ENCODE measurements at places on chromosomes 3 and 15.

- no peak for DNase-seq
These were observed 7.7 kb downstream of the SKIC8 start for GRCh38 chr15:78291698-78292097.

- no peak for DNase-seq
These were observed 377.7 kb upstream of the RBMS3 start for GRCh38 chr3:28903171-28903601.

DNA sequence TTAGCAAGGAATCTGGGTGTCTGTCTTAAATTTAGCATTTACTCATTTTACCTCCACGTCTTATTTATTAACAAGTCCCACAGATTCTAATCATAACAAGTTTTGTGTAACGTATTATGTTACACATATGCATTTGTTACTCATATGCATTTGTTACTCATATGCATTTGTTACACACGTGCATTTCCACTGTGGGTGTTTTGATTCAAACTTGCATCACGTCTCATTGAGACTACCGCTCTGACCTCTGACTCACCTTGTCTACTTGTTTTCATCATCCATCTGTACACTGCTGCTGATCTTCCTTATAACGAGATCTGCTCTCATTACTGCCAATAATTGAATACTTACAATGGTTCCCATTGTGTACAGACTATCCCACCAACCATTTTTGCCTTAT lies 1141.4 kb downstream of the TBL1XR1 start:
- no peak for DNase-seq

DNA sequence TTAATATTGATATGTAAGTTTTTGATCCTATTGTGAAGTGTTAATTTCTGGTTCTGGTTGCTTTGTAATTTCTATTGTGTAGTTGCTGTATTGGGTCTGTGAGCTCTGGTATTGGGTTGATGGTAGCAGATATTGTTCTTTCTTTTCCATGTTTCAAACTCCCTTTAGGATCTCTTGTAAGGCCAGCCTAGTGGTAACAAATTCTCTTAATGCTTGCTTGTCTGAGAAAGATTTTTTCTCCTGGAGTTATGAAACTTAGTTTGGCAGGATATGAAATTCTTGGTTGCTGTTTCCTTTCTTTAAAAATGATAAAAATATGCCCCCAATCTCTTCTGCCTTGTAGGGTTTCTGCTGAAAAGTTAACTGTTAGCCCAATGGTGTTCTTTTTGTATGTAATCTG lies 268.6 kb upstream of the PLSCR5 start:
- DNase-seq, result no peak

GRCh38 chr3:45468326-45468725 lies 80.0 kb downstream of the LARS2 start:
- no peak for DNase-seq

DNA sequence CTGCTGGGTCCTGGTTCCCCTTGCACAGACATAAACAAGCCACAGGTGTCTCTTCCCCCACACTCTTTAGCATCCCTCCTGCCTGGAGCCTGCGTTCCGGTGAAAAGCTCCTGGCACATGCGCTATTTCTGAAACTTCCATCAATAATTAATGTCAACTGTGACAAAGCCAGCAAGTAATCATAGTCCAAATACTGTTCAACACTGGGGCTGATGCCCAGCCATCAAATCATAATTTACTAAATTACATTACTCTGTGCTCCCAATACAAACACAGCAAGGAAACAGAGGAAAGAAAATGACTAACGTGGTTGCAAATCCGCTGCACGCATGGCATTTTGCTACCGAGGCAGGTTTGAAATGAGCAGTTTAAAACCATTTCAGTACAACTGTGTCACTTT lies 294.7 kb downstream of the ERC2 start:
- DNase-seq, result no peak

GRCh38 chr15:59290295-59291212 lies 82.1 kb downstream of the MYO1E start:
- no peak for DNase-seq

DNA sequence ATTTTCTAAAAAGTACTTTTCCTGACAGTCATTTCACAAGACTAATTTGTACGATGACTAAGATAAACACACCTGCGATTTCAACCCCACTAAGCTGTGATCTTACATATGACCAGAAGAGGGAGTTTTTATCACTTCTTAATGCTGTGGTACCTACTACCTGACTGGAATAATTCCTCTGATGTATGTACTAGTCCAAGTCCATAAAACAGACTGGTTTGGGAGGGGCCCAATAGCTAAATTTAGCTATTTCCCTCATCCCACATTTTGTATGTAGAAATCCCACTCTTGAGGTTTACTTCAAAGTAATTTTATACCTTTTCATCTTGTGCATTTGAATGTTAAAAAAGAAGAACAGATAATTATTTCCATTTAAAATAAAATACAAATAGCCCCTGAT lies 49.7 kb upstream of the SCAANT1 start:
- DNase-seq, result no peak

DNA sequence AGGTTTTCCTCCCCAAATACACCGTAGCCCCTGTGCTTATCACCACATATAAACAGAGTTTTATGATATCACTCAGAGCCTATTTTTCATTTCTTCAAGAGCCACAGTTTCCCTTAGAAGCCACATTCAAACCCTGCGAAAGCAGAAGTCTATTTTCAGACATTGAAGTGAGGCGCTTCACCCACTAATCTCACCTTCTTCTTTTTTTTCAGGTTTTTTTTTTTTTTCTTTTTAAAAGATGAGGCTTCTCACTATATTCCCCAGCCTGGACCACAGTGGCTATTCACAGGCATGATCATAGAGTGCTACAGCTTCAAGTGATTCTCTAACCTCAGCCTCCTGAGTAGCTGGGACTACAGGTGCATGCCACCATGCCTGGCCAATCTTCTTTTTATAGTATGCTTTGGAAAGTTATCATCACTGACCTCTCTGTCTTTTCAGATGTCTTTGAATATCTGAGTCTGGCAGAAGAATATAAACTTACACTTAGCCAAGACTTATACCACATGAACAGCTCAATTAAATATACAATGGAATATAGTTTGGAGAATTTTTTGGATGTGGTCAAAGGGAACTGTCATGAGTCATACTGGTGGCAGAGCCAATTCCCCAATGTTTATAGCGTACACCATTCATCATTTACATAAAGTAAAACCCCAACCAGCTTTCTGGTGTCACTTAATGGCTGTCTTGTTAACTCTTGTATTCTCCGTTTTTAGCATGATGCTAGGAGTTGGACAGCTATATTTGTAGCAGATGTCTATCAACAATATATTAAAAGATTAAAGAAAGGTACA lies 59.7 kb upstream of the CCDC50 start:
- no peak for DNase-seq

- DNase-seq, result no peak
These were observed 17.4 kb downstream of the SUSD5 start for GRCh38 chr3:33201195-33201594.

- DNase-seq, result no peak
These were observed at the start of gene RASSF1 for GRCh38 chr3:50340448-50341329. RASSF1 (minus strand) TSS chr3:50340836; CDS start chr3:50340805, 31 bp downstream.

- DNase-seq, result no peak
These were observed 350.4 kb downstream of the CLSTN2 start for GRCh38 chr3:140285380-140285779.

DNA sequence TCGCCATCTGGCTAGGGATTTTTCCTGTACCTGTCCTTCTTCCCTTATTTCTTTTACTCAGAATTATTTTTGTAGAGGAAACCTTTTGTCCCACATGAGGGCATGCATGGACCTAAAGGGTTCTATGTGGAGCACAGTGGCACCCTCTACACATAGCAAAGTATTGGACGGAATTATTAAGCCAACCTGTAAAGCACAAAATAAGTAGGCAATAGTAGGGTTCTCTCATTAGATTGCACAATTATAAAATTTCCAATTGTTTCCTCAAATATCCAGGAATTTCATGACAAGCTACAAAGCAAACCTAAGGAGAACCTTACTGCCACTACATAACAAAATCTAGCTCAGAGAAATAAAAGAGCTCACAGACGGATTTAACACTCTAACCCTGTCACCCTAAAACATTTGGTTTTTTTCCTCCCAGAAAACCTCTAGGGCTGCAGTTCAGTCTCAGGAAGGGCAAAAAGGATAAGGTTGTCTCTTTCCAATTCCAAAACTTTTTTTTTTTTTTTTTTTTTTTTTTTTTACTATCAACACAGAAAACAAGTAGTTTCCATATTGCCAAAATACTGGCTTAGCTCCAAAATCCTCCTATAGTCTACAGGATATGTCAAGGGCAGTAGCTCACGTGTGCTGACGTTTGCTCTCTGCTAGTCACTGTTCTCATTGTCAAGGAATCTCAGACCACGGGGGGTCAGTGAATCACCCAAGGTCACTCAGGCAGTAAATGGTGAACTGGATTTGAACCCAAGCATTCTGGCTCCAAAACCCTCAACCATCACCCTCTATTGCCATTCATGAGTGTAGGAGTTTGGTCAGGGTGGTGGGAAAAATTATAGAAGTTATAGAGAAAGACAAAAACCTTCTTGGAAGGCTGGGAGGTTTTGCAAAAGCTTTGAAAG lies 52.3 kb downstream of the NCEH1 start:
- DNase-seq, result no peak

DNA sequence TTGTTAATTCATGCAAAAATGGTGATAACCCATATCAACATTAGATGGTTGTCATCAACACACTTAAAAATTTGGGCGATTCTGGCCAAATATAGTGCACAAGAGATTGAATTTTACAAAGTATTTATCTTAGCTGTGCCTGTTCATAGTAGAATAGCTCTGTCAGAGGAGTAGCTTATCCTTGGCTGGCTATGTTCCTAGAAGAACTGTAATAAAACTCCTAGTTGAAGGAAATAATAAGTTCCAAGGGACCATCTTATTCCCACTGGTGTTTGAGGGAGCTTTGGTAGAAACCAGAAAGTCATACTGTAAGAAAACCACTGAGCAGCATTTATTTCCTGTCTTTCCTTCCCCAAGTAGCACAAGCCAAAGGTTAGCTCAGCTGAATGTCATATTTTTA lies 201.8 kb downstream of the GRM7 start:
- no peak for DNase-seq

GRCh38 chr3:142947799-142948575 lies 15.5 kb downstream of the PAQR9 start:
- no peak for DNase-seq

DNA sequence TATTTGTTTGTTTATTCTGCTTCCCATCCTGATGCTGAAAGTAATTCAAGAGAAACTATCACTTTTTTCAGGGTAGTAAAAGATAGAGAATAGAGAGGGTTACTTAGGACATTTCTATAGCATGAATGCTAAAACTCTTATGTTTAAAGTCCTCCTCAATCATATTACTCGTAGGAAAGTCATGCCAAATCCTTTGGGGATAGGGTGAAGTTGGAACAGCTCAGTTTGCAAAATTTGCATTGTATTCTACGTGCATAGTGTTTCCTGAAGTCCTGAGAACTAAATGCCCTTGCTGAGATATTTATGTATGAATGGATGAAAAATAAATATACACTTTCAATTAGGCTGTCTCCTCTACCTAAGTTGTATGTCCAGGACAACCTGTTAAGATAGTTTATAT lies 14.6 kb downstream of the PLSCR5 start:
- no peak for DNase-seq

GRCh38 chr3:168736202-168736601 lies 640.5 kb upstream of the GOLIM4 start:
- DNase-seq, result no peak

DNA sequence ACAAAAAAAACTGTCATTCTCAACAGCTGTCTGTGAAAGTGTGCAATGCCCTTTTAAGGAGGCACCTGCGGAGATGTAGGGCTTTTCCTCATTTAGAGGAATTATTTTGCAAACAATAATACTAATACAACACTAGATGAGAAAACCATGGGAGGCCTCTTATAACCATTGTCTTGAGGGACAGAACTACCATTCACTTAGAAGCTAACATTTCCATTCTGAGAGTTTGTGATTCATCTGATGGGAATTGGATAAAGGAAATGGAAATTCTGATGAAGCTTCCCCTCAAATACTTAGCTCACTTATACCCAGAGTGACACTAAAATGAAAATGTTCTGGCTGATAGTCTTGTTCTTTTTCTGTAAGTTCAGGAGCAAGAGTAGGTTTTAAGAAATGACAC lies 147.7 kb downstream of the CADPS start:
- DNase-seq, result no peak

DNA sequence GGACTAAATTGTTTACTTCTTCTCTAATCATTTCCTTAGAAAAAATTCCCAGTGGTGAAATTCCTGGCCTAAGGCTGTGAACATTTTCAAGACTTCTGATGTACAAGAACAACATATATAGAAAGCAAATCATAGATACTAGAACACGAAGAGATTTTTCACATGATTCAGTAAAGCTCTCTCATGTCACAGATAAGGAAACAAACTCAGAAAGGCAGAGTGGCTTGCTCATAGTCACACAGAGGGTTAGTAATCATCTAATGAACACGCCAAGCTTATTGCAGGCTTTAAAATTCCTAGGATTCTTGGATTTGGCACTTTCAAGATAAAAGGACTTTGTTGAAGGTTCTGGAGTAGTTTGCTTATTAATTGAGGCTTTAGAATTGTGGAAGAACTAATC lies 26.2 kb downstream of the CRTAP start:
- DNase-seq, result no peak

DNA sequence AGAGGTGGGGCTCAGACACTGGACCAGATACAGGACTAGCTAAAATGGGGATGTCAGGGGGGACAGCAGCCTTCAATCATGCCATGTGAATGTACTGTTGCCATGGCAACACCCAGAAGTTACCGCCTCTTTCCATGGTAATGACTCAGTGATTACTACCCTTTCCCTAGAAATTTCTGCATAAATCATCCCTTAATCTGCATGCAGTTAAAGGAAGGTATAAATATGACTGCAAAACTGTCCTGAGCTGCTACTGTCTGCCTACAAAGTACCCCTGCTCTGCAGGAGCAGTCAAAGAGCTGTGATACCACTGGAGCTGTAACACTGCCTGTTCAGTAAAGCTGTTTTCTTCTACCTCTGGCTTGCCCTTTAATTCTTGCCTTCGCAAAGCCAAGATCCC lies 168.2 kb downstream of the PEAK1 start:
- no peak for DNase-seq

- no peak for DNase-seq
These were observed 37.3 kb downstream of the TMOD3 start for GRCh38 chr15:51866751-51867150.

DNA sequence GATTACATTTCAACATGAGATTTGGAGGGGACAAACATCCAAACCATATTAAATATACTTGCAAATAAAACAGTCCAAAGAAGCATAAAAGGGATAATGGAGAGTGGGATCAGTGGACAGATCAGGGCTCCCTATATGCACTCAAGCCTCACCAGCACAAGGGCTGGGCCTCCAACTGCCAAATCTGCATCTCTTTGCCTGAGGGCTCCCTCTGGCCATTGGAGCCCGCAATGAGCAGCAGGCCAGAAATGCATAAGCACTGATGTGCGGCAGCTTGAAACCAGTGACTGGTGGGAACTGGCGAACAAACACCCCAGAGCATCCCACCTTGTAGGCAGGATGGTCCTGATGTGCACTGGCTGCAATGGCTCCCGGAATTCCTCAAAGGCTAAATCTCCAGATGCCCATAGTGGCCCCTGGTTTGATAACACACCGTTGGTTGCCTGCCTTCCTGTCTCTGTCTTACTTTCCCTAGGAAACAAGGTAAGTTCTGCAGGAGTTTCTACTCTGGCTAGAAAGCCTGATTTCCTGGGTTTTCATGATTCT lies 55.9 kb upstream of the POMGNT2 start:
- no peak for DNase-seq
